ENCODE measurements at places on chromosomes 3 and 15. TPM values are rescaled to one million over a fixed set of nuclear protein-coding genes. Genes with fewer than 3 reads are reported as not detected.

- peak; percentile 61 for DNase-seq
Observed at GRCh38 chr15:41465822-41466421, 27.8 kb upstream of the ITPKA start.

- peak; percentile 68 for DNase-seq
Observed at GRCh38 chr3:52317208-52318000, 1.3 kb downstream of the DNAH1 start.

DNA sequence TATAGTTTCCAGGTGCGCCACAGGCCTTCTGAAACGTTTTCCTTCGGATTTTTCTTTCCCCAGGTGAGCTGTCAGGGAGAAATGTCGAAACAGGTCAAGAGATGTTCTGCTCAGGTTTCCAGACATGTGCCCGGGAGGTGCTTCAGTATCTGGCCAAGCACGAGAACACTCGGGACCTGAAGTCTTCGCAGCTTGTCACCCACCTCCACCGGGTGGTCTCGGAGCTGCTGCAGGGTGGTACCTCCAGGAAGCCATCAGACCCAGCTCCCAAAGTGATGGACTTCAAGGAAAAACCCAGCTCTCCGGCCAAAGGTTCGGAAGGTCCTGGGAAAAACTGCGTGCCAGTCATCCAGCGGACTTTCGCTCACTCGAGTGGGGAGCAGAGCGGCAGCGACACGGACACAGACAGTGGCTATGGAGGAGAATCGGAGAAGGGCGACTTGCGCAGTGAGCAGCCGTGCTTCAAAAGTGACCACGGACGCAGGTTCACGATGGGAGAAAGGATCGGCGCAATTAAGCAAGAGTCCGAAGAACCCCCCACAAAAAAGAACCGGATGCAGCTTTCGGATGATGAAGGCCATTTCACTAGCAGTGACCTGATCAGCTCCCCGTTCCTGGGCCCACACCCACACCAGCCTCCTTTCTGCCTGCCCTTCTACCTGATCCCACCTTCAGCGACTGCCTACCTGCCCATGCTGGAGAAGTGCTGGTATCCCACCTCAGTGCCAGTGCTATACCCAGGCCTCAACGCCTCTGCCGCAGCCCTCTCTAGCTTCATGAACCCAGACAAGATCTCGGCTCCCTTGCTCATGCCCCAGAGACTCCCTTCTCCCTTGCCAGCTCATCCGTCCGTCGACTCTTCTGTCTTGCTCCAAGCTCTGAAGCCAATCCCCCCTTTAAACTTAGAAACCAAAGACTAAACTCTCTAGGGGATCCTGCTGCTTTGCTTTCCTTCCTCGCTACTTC, 3.8 kb downstream of the BHLHE40 start:
- peak; percentile 52 for DNase-seq

DNA sequence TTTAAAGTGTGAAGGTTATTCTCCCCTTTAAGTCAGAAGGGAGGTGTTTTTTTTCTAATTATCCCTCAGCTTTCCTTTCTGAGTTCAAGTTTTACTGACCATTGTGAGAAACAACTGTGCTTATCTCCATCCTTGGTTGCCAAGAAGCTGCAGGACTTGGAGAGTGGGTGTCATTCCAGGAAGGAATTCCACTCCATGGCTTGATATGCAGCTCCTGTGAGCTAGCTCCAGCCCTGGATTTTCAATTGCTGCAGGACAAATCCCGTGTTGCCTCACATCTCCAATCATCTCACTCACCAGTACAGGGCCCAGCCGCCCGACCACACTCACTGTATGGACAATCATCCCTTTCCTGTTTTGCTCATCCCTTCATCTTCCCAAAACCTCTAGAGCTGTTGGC, 122.5 kb downstream of the IGSF11 start:
- DNase-seq = no peak

DNA sequence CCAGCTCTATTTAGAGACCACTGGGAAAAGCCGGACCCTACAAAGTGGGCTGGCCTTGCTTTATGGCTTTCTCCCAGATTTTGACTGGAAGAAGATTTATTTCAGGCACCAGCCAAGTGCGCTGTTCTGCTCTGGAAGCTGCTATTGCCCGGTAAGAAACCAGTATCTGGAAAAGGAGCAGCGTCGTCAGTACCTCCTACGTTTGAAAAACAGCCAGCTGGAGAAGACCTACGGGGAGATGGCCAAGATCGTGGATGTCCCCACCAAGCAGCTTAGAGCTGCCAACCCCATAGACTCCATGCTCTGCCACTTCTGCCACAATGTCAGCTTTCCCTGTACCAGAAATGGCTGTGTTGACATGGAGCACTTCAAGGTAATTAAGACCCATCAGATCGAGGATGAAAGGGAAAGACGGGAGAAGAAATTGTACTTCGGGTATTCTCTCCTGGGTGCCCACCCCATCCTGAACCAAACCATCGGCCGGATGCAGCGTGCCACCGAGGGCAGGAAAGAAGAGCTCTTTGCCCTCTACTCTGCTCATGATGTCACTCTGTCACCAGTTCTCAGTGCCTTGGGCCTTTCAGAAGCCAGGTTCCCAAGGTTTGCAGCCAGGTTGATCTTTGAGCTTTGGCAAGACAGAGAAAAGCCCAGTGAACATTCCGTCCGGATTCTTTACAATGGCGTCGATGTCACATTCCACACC, 60.9 kb downstream of the PXYLP1 start:
- no peak for DNase-seq

GRCh38 chr3:44058868-44059203, 182.8 kb upstream of the TOPAZ1 start:
- DNase-seq = no peak

DNA sequence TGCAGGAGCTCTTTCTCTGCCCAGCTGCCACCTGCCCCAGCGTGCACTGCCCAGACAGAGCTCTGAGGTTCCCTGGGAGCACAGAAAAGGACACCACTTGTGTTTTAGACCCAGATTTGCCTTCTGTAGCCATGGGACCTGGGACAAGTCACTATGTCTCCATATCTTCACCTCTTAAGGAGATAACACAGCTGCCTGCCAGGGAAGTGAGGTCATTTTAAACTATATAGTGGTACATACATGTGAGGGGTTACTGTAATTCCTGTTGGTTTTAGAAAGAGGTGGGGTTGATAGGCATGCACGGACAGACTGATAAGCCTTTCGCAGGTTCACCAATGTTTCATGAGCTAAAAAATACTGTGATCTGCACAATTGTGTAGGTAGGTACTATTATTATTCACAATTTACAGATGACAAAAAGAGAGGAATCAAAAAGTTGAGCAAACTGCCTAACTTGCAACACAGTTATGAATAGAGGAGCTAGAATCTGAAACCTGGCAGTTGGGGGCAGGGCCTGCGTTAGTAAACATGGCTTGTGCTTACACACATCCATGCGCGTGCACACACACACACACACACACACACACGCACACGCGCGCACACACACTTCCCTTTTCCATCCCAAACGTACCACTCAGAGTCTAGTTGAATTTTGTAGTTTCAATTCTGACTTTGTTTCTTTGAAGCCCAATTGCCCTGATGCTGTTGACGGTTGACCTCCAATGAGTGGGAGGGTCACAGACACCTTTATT, 193.6 kb downstream of the FAM43A start:
- no peak for DNase-seq

DNA sequence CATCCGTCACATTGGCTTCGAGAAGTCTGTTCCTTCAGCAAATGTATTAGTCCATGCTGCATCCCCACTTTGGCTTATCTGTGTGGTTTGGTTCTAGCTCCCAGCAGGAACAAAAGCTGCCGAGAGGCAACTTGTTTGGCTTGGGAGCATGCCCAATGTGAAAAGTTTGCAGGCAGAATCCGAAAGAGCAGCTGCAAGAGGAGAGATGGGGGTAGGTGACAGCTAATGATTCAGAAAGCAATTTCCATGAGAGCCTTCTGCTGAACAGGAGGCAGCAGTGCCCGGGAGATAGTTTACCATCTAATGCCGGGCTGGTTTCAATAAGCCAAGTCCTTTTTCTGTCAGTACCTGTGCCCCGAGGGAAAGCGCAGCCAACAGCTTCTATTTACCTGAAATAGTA, 60.2 kb downstream of the GRM7 start:
- no peak for DNase-seq

DNA sequence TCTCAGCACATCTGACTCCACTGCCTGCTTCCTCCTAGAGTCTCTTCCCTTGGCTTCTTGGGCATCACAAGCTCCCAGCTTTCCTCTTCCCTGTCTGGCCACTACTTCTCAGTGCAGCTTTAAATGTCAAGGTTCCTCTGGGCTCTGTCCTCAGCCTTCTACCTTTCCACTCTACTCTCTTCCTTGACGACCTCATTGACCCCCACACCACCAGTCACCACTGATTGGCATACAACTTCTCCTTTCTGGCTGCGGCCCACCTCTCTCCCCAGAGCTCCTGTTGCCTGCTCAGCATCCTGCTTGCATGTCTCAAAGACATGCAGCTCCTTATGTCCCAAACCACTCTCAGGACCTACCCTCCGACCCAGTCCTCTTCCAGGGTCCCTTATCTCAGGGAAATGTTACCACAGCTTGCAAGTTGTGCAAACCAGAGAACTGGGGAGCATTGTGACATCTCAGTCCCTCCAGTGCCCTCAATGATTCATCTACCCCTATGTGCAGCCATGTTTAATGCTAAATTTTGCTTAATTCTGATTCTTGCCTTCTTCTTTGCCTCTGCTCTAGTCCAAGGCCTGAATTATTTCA, 49.9 kb downstream of the TRPM1 start:
- DNase-seq = no peak

DNA sequence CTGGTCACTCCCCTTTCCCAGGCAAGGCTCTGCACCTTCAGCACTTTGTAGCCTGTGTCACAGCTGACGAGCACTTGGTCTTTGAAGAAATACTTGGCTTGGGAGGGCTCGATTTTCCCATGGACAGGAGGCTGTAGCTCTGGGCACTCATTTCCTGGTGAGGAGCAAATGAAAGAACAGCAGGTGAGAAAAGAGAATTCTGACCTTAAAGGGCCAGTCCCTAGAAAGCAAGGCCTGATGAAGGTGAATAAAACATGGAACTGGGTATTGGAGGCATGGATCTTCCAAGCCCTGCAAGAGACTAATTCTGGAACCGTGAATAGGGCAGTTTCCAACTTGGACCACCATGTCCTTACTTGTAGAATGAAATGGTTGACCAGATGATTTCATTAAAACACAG, 39.9 kb downstream of the MASP1 start:
- DNase-seq = no peak

- no peak for DNase-seq
Observed at GRCh38 chr3:171470714-171471227, 10.6 kb upstream of the TNIK start.

DNA sequence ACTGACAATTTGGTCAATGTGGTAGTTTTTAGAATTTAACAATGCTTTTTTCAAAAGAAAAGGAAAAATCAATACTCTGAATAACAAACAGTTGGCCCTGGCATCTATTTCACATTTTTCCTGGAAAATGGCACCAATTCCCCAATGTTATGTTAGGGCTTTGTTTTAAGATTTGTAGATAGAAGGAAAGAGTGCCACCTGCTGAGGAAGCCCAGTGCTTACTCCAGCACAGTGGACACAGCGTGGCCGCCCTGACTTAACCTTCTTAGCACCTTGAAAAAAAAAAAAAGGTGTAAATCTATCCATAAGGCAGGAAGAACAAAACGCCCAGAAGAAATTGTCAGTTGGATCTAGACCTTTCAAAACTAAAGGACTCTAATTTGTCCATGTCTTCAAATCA, 110.7 kb upstream of the CNTN4 start:
- DNase-seq = peak; percentile 4

DNA sequence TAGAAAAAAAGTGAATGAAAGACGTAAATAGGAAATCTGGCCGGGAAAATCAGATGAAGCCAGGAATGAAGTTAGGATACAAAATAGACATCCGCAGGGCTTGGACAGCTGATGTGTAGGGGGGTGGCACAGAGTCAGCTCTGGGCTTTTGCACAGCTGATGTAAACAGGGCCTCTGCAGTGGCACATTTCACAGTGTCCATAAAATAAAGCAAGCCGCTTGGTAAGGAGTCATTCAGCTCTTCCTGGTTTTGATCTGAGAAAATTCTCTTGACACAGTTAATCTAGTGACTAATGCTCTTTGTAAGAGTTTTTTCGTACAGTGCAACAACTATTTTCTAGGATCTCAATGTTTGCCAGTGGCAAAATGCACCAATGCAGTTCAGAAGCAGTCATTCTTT, 153.3 kb downstream of the USP13 start:
- no peak for DNase-seq

DNA sequence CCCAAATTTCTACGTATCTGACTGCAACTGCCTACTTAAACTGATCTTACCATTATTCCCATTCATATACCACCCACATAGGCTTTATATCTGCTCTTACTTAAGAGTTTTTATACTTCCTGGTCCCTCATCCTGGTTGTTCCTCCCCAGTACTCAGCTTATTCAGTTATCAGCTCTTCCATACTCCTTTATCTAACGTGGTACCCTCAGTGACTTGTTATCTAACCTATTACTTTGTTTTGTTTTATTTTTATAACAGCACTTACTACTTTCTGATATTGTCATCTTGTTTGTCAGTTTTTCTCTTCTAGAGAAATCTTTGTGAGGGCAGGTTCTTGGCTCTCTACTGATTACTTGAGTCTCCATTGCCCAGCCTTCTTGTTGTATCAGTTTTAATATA, 100.6 kb downstream of the ZNF609 start:
- DNase-seq = no peak

The GREM1 gene
- total RNA-seq = 3.7 TPM

The CAND2 gene
- 0.77 TPM for total RNA-seq

The ABHD17C gene
- 30.5 TPM for total RNA-seq

The MME gene
- total RNA-seq = 25.3 TPM

The LSMEM2 gene
- not detected for total RNA-seq
